ENCODE measurements at places on chromosomes 3 and 15.
A peak's percentile ranks its signal among the peaks of the same experiment; 100 is the strongest.

DNA sequence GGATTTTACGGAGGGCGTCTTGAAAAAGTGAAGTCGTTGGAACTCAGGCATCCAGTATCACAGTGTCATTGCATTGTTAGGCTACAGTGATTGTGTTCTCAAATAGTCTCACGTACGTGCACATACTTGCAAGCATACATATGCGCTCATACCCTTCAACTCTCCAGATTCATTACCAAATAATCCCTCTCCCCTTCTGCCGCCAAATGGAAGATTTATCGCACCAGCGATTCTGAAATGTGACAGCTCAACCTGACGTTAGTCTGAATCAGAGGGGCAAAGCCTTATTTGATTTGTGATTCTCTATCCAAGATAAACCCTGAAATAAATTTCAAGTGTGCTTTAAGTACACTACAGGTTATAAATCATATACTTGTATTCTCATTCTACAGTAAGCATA, 119.4 kb downstream of the GADL1 start:
- no peak for DNase-seq

DNA sequence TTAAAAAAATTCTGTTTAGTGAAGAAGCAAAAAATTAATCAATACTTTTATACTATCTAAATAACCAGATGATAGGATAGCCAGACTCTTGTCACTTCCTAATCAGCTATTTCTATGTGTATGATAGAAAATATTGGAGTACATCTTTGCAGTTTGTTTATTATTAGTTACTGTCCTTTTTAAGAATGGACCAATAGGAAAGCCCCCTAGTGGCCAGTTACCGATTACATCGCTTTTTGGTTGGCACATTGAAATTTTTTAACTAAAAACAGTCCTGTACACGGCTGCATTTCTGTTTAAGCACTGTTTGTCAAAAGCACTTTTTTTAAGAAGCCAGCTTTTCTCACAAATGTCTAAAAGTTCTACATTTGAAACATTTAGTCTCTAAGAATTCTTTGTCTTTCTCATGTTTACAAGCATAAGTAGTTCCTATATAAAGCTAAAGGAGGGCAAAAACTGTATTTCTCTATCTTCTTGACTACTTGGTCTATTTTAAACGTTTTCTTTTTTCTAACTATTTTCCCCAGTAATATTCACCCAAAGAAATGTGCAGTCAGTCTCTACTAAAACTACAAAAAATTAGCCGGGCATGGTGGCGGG, 253.2 kb upstream of the LRTM1 start:
- DNase-seq, result peak; percentile 30

GRCh38 chr3:46535746-46536145, 30.4 kb downstream of the LRRC2 start:
- DNase-seq, result no peak

- DNase-seq, result no peak
Observed at GRCh38 chr15:89586651-89587050, 11.4 kb downstream of the TICRR start.

DNA sequence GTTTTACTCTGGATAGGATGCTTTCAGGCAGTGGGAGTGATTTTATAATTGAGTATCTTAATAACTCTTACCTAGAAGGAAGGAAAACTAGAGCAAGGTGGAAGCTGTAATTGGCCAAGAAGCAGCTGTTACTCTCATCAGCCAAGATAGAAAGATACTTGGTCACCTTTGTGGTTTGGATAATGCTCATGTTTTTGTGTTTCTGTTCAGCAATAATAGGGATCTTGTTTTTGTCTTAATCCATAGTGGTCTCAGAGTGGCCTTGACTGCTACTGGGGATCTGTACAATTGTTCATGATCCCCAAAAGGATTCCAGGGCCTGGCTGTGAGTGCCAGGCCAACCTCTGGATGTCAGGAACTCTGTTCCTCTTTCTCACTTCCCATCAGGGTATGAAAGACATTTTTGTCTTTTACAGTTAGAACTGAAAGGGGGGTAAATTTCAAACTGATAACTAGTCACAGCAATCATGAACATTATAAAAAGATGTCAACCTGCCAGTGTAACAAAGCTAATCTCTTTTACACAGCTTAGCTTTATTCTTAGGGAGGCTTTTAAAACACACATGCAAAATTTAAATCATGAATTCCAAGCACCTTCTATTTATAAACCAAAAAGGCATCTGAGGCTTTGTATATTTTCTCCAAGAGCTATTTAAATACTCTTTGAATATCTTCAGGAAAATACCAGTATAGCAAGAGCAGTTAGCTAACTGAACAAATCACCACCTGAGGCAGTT, 6.0 kb downstream of the UBL7 start:
- no peak for DNase-seq

- DNase-seq, result peak; percentile 25
Observed at GRCh38 chr3:179929091-179929529, 107.6 kb downstream of the PEX5L start.

- no peak for DNase-seq
Observed at GRCh38 chr3:122697952-122698620, 17.4 kb downstream of the PARP14 start.

- DNase-seq, result no peak
Observed at GRCh38 chr3:196654006-196654734, 14.7 kb downstream of the NRROS start.

DNA sequence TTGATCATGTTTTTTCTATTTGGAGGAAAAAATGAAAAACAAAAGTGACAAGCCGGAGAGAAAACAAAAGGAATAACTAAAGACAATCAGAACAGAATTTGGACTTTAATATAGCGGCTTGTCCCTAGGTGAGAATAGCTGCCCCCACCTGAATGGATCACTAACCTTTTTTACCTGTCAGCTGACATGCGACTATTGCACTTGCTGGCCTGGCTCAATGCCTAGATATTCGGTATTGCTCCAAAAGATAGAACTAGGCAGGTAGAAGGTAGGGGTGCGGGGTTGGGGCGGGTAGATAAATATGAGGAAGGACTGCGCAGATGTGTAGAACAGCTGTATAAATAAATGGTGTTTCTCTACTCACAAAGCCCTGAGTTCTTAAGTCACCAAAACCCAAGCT, 650 bp upstream of the MORC1 start:
- DNase-seq, result no peak

DNA sequence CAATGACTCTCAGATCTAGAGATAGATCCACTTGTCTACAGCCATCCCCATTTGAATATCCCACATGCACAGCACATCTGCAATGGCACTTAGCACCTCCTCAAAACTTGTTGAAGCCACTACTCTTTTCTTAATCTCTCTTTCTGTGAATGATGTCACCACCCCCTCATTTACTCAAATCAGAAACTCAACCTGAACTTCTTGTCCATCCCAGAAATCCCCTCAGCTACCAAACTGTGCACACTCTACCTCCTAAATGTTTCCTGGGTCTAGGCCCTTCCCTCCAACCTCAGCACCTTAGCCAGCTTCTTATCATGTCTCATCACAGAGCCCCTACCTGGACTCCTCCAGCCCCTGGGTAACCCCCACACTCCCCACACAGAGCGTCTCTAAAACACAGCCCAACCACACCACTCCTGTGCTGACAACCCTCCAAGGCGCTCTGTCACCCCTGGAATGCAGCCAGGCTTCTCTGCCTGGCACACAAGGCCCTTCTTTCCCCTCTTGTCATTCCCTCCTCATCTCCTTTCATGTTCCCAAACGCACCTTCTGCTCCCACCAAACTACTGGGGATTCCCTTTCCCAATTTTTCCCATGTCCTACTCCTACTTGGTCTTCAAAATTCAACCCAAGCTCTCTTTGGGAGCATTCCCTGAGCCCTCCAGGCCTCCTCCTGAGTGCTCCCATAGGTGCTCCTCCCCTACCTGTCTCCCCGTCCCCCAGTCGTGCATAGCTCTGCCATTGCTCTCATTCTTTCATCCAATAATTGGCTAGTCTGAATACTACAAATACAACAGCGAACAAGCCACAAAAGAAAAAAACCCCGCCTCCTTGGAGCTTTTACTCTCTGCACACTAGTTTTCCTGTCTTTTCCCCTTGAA, 39.8 kb upstream of the ZBTB38 start:
- DNase-seq, result no peak

DNA sequence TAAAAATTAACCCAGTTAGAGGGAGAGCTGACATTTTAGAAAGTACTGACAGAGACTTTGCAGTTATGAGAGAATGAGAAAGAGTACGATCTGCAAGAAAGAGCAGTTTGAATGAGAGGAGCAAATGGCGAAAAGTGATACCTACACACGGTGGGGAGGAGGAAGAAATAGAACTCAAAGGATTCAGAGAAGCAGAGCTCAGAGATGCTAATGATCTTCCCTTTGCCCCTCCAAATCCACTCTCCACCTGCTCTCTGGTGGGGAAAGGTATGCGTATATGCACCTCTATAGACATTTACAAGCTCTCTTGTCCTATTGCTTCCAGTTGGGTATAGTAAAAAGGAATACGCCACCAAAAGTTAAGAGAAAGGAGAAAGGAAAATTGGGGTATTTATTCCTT, 123.3 kb upstream of the TTC14 start:
- DNase-seq, result no peak

DNA sequence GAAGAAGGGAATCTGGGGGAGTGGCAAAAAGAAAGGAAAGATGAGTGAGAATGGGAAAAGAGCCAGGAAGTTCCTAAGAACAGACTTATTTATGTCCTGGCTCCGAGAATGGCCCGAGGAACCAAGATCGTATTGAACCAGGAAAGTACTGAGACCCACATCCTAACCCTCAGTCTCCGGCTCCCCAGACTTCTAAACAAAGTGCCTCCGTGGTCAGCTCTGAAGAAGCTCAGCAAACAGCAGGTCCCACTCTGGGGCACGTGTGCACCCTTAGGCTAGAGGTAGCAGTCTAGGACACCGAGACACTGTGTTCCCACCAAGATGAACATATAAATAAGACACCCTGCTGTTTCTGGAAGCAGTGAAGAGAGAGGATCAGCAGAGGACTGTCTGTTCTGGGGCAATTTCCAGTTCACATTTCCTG, 307.4 kb downstream of the NTRK3 start:
- DNase-seq, result no peak

GRCh38 chr3:71281280-71281679, 302.2 kb downstream of the FOXP1 start:
- DNase-seq, result no peak

DNA sequence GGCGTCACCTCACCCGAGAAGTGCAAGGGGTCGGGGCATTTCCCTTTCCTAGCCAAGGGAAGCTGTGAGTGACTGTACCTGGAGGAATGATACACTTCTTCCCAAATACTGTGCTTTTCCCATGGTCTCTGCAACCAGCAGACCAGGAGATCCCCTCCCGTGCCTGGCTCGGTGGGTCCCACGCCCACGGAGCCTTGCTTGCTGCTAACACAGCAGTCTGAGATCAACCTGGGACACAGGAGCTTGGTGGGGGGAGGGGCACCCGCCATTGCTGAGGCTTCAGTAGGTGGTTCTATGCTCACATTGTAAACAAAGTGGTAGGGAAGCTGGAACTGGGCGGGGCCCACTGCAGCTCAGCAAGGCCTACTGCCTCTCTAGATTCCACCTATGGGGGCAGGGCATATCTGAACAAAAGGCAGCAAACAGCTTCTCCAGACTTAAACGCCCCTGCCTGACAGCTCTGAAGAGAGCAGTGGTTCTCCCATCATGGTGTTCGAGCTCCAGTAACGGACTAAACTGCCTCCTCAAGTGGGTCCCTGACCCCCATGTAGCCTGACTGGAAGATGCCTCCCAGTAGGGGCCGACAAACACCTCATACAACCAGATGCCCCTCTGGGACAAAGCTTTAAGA, 31.4 kb upstream of the ABHD5 start:
- DNase-seq, result no peak

- no peak for DNase-seq
Observed at GRCh38 chr3:18044971-18045880, 302.8 kb upstream of the TBC1D5 start.

- peak; percentile 58 for DNase-seq
Observed at GRCh38 chr15:72312605-72313447, 7.1 kb downstream of the CELF6 start.

DNA sequence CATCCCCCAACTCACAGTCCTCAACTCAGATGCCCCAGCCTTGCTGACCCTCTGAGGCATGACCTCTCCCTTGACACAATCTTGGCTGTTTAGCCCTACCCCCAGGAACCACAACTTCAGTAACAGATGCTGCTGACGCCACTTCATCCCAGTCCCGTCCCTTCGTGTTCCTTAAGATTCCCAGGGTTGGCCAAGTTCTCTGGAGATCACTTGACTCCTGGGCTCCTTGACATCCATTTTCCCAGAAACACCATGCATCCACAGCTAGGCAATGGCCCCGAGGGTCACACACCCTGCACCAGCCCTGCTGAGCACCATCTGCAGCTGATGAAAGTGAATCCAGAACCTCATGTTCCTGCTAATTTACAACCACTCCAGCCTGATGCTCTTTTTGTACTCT, 6.9 kb downstream of the RTP2 start:
- no peak for DNase-seq

- no peak for DNase-seq
Observed at GRCh38 chr15:66703540-66703941, 1.5 kb downstream of the SMAD6 start.

DNA sequence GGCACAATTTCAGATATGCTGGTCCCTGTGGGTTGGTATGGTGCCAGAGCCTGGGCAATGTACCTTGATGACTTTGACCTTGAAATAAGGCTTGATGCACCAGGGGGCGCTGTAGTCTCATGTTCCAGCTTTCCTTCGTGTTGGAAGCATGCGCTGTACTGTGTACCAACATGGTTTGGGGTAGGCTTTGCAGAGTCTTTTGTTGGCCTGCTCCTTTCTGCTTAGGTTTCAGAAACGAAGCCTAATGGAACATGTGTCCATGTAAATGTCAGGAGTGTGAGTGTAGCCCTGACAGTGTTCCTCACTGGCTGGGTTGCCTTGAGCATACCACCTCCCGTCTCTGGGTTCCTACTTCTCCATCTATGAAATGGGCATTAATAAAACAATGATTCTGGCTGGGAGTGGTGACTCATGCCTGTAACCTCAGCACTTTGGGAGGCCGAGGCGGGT, 3.6 kb upstream of the CCR4 start:
- peak; percentile 75 for DNase-seq

- DNase-seq, result no peak
Observed at GRCh38 chr3:128568602-128569490, 75.8 kb upstream of the GATA2 start.

DNA sequence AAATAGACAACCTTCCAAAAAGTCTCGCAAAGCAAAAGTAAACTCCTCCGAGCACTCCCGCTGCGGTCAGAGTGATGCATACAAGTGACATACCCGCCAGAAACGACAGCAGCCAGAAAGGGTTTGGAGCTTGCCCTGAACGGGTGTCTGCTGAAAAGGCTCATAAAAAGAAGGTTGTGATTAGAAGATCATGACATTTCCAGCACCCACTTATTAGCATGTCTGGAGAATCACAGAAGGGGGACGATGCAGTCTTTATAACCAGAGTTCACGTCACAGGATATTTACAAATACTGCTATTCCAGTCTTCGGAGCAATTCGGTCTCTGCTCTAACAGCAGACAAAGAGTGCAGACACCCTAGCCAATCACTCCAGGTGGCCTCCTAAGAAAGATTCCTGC, 59.1 kb upstream of the FRMD4B start:
- DNase-seq, result no peak

Measured in NCI-H460 (cell line).